ENCODE measurements at places on chromosomes 13 and 19.

- DNase-seq: no peak
Observed at GRCh38 chr19:6017576-6017975, 39.6 kb upstream of the RANBP3 start.

- no peak for DNase-seq
Observed at GRCh38 chr13:35356572-35356971, 119.9 kb downstream of the MAB21L1 start.

- no peak for DNase-seq
Observed at GRCh38 chr13:101698400-101698799, 245.9 kb downstream of the ITGBL1 start.

DNA sequence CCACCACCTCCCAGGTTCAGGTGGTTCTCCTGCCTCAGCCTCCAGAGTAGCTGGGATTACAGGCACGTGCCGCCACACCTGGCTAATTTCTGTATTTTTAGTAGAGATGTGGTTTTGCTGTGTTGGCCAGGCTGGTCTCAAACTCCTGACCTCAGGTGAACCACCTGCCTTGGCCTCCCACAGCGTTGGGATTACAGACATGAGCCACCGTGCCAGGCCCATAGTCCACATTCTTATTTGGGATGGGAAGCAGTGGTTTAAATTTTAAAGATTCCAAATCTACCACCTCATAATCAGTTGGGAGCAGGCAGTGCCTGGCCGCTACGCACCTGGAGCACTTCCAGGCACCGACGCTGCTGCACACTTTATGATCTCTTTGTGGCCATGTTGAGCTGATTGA, 160.6 kb upstream of the SOX1 start:
- DNase-seq: peak; percentile 11

GRCh38 chr13:112562786-112563383, 25.1 kb downstream of the TUBGCP3 start:
- DNase-seq: no peak

DNA sequence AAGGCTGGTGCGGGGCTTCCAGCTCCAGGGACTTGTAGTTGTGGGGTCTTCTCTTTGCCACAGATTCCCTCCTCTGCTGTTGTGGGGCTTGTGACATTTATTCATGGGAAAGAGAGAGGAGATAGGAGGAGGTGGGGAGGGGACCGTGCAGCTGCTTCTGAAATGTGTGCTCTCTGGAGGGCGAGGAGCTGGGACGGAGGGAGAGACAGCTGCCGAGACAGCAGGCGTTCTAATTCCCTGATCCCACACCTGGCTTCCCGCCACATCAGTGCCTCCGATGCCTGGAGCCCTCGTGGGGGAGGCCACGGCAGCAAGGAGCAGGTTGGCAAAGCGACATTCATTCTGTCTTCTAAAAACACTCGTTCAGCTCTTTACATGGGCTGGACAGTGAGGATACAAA, 164.4 kb downstream of the USP12 start:
- DNase-seq: peak; percentile 60

- DNase-seq: no peak
Observed at GRCh38 chr19:56687031-56687430, 15.5 kb upstream of the ZNF835 start.

Data from right forelimb (tissue), 1 donor.